ENCODE measurements at places on chromosomes 2 and 18.

GRCh38 chr2:57597940-57598339 lies 448.7 kb upstream of the VRK2 start:
- no peak for DNase-seq

- no peak for DNase-seq
These were observed 87.3 kb upstream of the RMDN2 start for GRCh38 chr2:37837628-37838328.

GRCh38 chr2:20361893-20362292 lies 11.2 kb upstream of the PUM2 start:
- DNase-seq: no peak

DNA sequence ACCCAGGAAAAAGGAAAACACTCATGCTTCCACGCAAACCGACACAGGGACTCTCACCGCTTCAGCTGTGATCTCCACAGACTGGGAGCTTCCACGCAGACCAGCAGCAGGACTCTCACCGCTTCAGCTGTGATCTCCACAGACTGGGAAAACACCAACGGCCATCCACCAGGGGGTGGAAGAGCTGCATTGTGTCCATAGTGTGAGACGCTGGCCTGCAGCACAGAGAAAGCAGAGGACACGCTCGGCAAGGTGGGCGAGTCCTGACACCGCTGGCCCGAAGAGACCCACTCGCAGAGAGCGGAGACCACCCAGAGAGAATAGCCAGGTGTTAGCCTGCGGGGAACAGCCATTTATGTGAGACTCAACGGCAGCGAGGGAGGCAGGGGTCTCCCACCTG lies 42.5 kb upstream of the NFATC1 start:
- DNase-seq: no peak

DNA sequence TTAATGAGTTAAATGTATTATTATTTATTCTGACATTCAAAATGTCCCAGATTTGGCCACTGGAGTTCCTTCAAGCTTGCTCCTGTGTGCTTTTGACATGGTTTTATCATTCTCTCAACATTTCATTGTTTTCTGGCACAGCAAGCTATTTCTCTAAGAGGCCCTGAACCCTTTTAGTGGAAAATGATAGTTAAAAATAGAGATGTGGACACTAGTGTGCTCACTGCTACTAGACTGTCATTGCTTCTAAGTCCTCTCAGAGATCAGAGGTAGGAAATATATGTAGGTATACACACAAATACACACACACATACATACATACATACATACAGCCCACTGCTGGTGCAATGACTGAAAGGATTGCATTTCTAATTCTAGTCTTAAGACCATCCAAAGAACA lies 25.5 kb downstream of the WDPCP start:
- no peak for DNase-seq

- DNase-seq: no peak
These were observed 1.8 kb upstream of the ZC3H8 start for GRCh38 chr2:112256654-112257053.

- DNase-seq: no peak
These were observed 213.7 kb upstream of the ARL4C start for GRCh38 chr2:234710587-234710986.

- DNase-seq: no peak
These were observed 130.5 kb downstream of the LPIN1 start for GRCh38 chr2:11876889-11877288.

DNA sequence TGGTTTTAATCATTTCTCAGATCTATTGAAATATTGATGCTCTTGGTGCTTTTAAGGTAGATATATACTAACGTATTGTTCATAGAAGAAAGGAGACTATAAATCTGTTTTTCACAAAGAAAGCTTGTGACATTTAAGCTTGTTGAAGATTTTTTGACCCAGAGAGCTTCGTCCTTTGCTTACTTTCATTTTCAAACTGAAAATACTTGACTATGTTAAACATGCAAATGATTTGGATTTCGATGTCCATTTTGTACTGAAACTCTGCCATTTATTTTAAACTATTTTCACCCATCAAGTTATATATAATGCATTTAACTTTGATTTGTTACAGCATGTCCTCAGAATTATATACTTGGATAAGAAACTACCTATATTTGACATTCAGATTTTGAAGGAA lies 85.2 kb downstream of the SLC4A10 start:
- no peak for DNase-seq

- no peak for DNase-seq
These were observed 11.2 kb upstream of the SPRED2 start for GRCh38 chr2:65443509-65444186.

GRCh38 chr18:69205925-69206324 lies 194.8 kb upstream of the DOK6 start:
- no peak for DNase-seq

- DNase-seq: no peak
These were observed at the start of gene WNT6 for GRCh38 chr2:218859556-218859987. TSS of gene WNT6 (plus strand) at chr2:218859805. CDS start at chr2:218860038, 233 bp downstream.

GRCh38 chr18:1663879-1664705 lies 759.4 kb downstream of the ADCYAP1 start:
- no peak for DNase-seq

DNA sequence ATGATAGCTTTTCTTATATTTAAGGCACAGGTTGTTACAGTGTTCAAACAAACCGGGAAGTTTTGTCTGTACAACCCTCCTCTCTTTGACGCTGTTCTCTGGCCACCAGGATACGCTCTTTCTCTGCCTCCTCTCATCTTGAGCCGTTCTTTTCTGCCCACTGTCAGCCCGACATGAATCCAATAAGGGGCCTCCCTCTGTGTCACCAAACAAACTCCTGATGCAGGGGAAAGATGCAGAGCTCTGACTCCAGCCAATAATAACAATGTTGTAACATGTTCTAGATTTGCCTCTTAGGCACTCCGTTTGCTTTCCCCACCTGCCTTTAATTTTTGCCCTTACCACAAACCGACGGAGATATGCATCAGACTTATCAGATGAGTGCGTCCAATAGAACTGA lies 449.3 kb downstream of the SLC4A3 start:
- DNase-seq: no peak

- no peak for DNase-seq
These were observed 69.1 kb downstream of the PDK1 start for GRCh38 chr2:172624996-172625395.

DNA sequence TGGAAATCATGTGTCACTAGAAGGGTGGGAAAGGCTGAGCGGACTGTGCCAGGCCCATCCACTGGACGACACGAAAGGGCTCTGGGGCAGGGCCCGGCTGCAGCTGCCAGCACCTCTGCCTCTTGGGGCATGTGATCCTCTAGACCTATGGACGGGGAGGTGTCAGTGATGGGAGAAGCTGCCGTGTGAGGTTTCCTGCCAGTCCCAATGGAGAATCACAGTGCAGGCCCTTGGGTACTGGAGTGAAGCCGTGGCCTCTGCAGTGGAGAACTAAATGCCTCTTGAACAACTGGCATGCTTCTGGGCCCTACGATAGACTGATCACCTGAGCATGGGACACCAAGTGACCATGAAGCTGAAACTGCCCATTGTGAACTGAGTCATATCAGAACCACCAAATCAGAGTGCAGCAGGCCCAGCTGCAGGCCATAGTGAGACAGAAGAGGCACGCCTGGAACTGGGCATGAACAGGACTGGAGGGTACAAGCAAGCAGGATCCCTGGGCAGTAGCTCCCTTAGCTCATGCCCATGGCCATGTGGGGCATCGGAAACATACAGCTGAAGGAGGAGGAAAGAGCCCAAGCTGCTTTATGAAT lies 18.8 kb upstream of the RHOB start:
- DNase-seq: no peak

DNA sequence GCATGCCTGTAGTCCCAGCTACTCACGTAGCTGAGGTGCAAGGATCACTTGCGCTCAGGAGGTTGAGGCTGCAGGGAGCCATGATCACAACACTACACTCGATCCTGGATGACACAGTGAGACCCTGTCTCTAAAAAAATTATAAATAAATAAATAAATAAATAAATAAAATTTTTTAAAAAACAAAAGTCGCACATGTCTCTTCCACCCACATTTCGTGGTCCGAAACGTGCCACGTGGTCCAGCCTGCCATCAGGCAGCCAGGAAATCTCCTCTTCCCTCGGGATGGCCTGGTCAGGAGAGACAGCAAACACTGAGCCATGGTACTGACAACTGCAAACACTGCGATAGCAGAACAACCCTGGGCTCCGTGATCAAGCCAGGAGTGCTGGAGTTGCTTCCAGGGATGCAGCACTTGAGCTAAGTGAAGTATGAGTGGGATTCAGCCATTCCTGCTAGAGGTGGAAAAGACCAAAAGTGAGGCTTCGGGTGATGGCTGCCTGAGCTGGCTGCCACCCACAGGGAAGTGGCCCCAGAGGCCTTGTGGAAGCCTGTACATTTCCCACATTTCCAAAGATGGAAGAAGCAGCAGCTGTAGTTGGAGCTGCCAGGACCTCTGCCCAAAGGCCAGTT lies 193.1 kb downstream of the SMAD2 start:
- DNase-seq: no peak

- DNase-seq: no peak
These were observed 64.0 kb downstream of the RAB31 start for GRCh38 chr18:9771977-9772660.

DNA sequence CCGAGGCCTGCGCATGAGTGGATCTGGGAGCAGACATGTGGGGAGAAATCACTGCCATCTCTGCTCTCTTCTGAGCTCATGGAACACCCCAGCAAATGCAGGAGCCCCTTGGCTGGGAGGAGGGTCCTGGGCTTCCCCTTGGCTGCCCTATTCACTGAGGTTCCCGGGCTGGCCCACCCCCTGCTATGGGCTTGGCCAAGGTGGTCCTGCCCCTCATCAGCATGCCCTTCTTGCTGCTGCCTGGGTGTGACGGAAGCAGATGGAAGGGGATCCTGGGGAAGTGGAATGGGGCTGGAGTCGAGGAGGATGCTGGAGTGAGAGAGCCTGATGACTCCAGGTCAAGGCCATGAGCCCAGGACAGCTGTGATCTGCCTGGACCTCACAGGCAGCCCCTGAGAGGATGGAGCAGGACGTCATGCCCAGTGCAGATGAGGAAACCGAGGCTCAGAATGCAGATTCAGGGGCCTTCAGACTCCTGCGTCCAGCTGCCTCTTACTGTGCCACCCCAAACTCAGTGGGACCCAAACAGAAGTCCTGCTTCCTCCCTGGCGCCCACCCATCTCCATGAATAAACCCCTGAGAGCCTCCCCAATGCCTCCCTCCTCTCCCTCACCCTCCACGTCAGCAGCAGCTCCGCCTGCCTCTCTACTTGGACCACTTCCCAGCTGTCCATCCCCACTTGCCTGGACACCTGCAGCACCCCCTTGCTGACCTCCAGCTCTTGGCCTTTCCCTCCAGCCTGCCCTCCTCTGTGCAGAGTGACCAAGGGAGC lies 4.0 kb downstream of the SNED1 start:
- no peak for DNase-seq

DNA sequence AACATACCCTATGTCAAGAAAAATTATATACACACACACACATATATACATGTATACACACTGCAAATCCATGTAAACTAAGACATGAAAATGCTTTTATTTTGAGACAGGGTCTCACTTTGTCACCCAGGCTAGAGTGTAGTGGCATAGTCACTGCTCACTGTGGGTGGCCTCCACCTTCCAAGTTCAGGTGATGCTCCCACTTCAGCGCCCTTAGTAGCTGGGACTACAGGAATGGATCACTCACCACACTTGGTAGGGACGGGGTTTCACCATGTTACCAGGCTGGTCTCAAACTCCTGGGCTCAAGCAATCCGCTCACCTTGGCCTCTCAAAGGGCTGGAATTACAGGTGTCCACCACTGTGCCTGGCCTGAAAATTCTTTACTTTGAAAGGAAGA lies 617.6 kb downstream of the NYAP2 start:
- no peak for DNase-seq

- DNase-seq: no peak
These were observed 6.5 kb downstream of the TMEM163 start for GRCh38 chr2:134712299-134712698.

GRCh38 chr2:145464866-145465265 lies 944.9 kb upstream of the ZEB2 start:
- no peak for DNase-seq

DNA sequence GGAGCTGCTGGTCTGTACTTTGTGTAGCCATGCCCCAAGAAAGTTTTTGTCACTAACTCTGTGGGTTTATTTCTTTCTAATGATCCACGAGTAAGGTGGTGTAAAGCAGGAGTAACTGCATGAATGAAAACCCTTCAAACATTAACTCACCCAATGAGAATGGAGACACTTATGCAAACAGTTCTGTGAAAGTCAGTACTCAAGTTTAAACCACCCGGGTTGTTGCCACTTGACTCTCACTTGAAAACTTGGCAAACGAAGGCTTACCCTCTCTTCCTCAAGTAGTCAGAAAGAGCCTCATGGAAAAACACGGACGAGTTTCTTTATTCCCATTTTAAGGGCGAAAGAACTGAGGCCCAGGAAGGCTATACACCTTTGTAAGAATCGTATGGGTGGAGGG lies 117.5 kb downstream of the MMADHC start:
- DNase-seq: no peak

DNA sequence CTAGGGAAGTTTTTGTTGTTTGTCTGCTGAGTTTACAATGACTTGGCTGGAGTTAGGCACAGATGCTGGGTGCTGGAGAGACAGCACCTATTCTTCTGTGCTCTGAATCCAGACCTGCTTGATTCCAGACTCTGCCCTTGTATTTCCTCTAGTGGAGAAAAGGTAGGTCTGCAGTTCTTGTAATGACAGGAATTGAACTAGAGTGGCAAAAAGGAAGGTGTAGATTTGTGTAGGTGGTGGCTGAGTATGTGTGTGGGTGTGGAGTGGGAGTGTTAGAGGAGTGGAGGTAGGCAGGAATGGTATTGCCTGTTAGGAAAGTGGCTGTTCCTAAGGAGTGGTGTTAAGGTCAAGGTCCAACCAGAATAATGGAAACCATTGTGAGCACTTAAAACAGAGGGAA lies 71.9 kb upstream of the LYPD6 start:
- no peak for DNase-seq

GRCh38 chr2:202870431-202871299 lies 901 bp downstream of the ICA1L start:
- DNase-seq: peak; percentile 63

DNA sequence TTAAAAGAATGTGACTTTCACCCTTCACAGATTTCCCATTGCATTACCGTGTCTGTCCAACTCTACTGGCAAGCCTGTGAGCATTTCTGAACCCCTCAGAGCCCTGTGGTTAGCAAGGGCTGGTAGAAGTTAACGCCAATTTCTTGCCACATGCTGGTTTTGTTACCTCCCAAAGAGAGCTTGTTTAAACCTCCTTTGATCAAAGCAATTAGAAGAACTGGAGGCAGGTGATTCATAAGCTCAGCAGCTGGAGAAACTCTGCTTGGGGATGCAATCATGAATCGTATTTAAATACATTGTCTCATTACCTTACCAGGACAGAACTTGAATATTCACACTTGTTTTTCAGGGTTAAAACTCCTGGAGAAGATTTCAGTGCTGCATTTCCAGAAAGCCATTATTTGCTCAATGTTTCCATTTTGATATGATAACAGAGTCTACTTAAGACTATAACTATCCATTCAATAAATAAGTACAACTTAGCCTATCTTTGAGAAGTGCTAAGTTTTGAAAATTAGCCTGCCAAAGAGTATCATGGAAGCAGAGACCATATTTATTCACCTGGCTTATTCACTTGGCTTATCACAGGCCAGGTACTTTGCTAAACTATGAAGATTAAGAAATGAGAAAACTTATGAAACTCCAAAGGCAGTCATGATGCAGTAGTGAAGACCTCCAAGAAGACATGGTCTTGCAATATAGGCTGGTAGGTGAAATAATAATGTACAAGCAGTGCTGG lies 292.8 kb downstream of the INSIG2 start:
- DNase-seq: no peak
